ENCODE measurements at places on chromosomes 6 and 20. TPM values are rescaled to one million over a fixed set of nuclear protein-coding genes. Genes with fewer than 3 reads are reported as not detected.
A peak's percentile ranks its signal among the peaks of the same experiment; 100 is the strongest.

DNA sequence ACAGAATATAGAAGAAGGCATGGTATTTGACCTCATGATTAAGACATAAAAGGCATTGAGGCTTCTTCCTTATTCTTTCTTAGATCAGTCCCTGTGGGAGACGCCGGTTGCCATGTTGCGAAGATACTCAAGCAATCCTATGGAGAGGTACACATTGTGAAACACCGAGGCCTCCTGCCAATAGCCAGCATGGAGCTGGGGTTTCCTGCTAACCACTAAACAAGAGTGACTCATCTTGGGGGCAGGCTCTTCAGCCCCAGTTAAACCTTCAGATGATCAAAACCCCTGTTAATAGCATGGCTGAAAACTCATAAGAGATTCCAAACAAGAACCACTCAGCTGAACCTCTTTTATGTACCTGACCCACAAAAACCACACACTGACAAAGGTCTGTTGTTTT, 478.8 kb downstream of the CD83 start:
- no peak for DNase-seq

GRCh38 chr20:52031563-52032303, 159.8 kb downstream of the ZFP64 start:
- DNase-seq, result peak; percentile 37

DNA sequence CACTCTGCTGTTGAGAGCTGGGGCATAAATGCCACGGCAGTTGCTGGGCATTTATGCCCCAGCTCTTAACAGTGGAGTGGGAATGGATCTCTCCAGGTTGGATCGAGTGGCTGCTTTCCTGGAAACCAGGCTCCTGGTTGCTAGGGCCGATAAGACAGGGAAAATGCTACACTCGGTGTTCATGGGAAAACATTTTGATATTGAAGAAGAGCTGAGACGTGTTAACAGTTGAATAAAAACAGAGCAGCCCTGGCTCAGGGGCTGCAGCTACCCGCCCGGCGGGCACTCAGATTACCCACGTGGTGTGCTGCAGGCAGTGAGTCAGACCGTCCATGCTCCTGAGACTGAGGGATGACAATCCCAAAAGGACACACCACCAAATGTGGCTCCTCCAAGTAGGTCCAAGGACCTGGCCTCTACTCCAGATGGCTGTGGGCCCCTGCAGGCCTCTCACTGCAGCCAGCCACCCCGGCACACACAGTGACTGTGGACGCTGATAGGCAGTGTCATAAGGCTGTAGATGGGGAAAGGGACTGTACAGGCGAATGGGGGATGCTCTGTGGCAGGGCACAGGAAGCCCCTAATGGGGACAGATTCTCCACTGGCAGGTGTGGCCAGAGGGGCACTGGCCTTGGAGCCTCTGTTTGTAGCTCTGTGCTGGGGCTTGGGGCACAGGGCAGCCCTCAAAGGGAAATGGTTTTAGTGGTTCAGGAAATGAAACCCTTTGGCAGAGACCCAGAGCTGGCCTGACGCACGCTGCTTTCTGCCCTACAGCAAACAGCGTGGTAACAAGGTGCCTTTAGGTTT, 237.8 kb downstream of the LY86 start:
- peak; percentile 60 for DNase-seq

- DNase-seq, result no peak
Observed at GRCh38 chr20:8127553-8128255, 4.4 kb upstream of the PLCB1 start.

ZFP57 gene
- not detected for total RNA-seq

Data from colonic mucosa (tissue), 4 donors.